Airway epithelial cell (primary cell): ENCODE measurements at places on chromosomes 6 and 20. TPM values are rescaled to one million over a fixed set of nuclear protein-coding genes. Genes with fewer than 3 reads are reported as not detected.

Gene RIPOR3
- 0.05 and 0.56 TPM in 2 replicates for total RNA-seq

Gene PERP
- 754 and 1,006 TPM in 2 replicates for total RNA-seq

Gene PTCRA
- not detected in 2 replicates for total RNA-seq

Gene HLA-DQB1
- total RNA-seq: 0.21 and 2.0 TPM in 2 replicates
